ENCODE measurements at places on chromosomes 13 and 19. TPM values are rescaled to one million over a fixed set of nuclear protein-coding genes. Genes with fewer than 3 reads are reported as not detected.

DNA sequence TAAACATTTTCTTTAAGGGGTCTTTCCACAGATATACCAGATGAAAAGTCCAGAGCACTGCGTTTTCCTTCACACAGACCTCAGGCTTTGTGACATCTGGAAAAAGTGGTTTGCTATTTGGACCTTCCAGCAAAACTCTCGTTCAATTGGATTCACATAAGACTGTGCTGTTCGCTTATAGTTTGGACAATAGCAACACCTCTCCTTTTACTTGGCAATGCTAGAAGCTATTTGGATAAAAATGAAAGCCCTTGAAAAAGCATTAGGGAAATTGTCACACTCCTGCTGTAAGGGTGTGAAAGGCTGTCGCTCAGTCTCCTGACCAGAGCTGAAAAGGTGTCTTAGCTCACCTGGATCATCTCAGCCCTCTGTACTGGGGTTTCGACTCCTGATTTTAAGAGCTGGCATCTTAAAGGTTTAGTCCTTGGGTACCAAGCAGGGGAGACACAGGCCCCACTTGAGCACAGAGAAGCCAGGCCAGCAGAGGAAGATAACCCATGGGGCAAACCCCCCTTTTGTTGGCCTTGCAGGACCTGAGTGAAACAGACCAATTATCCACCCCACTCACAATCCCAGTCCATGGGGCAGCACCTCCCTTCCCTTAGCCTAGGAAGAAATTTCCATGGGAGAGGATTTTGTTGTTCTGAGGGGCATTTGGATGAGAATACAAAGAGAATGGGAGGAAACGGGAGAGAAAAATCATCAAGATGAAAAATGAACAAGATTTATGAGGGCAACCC is 257.6 kb downstream of the DLEU7 start:
- no peak for DNase-seq

GRCh38 chr19:14933506-14933905 is 7.8 kb upstream of the OR7C2 start:
- no peak for DNase-seq

DNA sequence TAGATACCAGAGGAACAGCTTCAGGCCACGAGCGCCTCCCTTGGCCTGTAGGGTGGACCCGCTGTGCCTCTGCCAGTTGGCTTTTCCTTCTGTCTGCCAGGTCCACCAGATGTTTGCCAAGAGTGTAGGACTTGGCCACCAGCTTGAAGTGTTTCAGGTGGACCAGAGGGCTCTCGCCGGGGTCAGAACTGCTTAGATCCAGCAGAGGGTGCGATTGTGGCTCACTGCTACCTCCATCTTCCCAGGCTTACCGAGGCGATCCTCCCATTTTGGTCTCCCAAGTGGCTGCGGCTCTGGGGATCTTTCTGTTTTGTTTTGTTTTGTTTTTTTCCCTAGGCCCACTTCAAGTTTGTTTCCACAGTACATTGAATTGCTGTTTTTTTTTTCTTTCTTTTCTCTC is 23.0 kb upstream of the ZNF730 start:
- no peak for DNase-seq

DNA sequence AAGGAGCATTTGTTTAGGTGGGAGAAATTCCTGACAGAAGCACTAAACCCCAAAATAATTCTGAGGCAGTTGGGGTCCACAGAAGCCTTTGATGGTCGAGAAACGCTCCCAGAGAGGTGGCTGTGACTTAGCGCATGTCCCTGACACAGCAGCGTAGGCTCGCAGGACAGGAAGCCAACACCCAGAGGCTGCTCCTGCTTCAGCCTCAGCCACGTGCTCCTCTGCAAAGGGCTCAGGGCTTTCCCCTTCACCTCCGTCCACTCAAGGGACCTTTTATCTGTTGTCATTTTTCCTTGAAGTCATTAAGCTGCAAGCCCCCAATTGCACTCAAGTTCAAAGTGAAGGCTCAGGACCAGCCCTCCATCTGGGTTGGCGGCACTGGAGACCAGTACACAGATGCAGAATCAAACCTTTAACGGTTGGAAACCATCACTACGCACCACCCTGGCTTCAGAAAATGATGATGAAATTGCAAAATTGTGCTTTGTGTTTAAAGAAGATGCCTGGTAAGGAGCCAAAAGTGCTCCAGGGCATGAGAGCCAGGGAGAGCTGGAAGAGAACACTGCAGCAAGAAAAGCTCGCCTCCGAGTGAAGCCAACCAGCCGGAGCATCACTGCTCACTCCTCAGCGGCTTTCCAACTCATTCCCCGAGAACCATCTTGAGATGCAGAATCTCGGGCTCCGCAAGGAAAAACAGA is 219.6 kb downstream of the RAP2A start:
- no peak for DNase-seq

AMH gene
- 0.95 TPM for total RNA-seq

- DNase-seq, result no peak
Measured at GRCh38 chr19:13163609-13164342, 13.6 kb downstream of the IER2 start.

GRCh38 chr13:98977568-98978265 is at the start of gene DOCK9:
TSS of gene DOCK9 (minus strand) at chr13:98978064. CDS start at chr13:98977909, 155 bp downstream.
- no peak for DNase-seq

- no peak for DNase-seq
Measured at GRCh38 chr13:39144941-39145533, 106.8 kb downstream of the NHLRC3 start.

GRCh38 chr13:100608906-100609305 is 20.3 kb upstream of the GGACT start:
- DNase-seq, result no peak

Measured in thoracic aorta (tissue), 2 donors.